ENCODE measurements at places on chromosomes 3 and 15. TPM values are rescaled to one million over a fixed set of nuclear protein-coding genes. Genes with fewer than 3 reads are reported as not detected.
A peak's percentile ranks its signal among the peaks of the same experiment; 100 is the strongest.

DNA sequence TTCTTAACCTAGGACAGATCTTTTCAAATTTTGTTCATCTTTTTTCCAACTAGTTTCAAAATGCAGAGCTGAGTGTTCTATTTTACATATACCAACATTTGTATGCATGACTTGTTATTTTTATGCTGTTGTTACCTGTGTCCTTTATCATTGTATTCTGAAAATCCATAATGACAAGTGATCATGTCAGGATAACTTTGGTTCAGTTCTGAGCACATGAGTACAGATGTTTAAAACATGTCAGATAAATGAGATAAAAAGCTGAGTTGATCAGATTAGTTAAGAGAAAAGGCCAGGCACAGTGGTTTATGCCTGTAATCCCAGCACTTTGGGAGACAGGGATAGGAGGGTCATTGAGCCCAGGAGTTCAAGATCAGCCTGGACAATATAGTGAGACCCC, 204.9 kb downstream of the SSR3 start:
- DNase-seq, result no peak

- DNase-seq, result no peak
Observed at GRCh38 chr15:66043264-66043663, 174.0 kb downstream of the RAB11A start.

DNA sequence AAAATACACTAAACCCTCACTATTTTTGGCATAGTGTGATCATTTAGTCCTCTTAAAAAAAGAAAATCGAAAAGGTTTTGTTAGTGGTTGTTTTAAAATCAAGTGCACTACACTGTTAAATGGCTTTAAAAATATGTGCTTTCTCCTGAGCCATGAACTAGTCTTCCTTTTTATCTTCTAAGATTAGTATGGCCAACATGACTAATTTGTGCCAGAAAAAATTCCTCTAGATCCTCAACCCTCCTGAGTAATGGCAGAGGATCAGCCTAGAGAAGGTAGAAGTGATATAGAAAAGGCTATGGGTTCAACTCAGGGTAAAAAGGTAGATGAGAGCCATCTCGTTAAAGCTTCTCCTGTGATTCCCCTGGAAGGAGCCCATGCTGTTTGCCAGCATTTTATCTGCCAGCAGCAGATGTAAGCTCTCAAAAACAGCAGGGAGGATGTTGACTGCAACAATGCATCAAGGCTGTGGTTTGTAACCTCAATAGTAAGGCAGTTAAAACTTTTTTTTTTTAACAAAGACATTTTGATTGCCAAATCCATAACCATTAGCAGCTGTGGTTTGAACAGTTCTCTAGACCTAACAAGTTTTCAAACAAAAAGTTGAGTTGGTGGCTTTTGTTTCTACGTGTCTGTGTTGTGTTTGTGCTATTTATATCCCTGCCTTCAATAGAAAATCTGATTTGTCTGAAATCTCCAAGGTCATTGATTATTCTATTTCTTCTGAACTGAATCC, 30.2 kb upstream of the ZNF609 start:
- DNase-seq, result peak; percentile 80

DNA sequence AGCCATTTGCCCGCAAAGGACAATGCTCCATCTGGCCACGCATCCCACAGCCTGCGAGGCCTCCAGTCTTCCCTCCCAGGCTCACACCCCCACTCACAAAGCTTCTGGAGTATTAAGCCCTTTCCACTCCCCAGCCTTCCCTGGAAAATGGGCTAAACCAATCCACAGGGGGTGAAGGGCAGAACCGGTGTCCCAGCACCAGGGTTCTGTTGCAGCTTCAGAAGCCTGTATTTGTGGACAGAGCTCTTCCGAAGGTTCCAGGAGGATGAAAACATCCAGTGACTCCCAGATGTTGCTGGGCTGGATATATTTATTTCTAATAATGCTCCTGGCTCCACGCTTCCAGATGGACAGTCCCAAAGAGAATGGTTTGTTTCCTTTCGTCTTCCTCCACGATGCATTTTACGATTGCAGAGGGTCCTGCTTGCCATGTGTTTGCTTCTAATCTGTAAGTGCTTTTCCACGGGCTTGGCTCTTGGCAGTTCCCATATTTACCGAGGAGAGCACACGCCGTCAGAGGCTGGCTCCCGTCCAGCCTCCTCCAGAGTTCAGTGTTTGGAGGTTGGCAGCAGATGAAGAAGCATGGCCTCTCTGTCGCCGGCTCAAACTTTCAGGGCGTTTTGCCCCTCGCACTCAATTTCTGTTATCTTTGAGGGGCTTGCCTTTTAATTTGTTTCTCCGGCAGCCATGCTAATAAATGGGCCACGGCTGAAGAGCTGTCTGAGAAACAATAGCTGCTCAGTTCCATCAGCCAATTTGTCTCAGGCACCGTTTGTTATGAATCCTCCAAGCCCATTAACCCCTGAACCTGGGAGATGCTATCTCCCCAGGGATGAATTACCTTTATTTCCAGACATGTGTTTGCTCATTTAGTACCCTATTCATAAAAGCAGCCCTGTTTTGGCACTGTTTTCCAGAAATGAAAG, 367.9 kb upstream of the PROK2 start:
- peak; percentile 2 for DNase-seq

DNA sequence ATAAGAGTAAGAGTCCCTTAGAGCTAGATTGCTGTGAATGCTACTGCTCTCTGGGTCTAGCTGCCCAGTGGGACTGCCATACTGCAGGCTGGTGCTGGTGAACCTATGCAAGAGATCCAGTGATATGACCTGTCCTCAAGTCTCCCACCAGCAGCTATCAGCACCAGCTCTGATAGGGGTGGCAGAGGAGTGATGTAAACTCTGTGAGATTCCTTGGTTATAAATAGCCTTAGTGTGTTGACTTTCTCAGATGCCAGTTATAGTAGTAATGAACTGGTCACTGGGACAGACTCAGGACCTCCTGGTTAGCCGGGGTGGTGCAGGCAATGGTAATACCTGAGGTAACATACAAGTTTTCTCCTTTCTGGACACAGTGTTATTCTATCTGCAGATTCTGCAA, 194.9 kb upstream of the MANF start:
- DNase-seq, result no peak

- DNase-seq, result peak; percentile 26
Observed at GRCh38 chr15:35622641-35623340, 76.8 kb upstream of the DPH6 start.

DNA sequence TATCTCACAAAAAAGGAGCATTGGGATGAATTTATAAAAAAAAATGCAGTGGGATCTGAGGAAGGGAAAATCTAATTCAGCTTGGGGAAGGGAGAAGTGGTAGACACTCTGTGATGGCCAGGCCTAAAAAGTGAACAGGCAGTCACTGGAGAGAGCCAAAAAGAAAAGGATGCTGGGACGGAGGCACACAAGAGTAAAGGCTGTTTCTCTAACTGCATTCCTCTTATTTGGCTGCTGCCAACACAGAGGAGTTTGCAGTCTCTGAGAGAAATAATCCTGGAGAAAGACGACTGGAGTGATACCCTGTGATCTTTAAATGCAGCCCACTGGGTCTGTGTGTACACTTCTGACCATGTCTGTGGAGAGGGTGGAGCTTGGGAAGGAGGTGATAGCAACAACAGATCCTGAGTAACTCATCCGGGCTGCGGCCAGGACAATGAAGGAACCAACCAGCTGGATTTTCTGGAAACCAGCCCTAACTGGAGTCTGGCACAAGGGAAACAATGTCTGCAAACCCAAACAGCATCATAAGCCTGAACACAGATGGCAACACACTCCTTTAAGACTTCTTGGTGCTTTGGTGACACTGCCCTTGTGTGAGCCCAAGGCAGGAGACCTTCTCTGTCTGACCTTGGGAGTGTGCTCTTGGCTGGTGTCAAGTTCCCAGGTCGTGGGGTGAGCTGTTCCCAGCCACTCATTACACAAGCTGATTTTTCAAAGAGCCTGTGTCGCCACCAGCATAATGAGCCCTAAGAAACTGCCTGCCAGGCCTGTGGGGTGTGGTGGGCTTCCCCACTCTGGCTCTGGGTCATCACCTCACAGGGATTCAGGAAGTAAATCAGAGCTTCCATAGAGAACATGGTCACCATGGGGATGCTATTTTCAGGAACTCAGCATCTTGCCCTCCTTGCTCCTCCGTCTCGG, 8.0 kb downstream of the FYCO1 start:
- no peak for DNase-seq

GRCh38 chr3:127820221-127820825, 2.0 kb downstream of the MGLL start:
- DNase-seq, result no peak

DNA sequence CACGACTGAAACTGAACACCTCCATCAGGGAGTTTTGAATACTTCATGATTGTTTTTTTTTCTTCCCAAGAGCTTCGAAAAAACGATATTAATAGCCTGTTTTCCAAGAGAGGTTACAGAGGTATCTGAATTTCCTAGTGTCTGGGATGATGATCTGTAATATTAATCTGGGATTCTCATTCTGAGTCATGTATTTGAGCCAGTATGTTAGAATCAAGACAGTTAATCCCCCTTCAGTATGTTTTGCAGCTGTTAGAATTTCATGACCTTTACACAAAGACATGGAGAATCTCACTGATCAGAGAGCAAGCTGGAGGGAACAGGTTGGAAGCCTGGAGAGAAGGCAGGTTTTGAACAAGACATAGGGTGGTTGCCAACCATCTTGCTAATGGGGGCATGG, 234.5 kb upstream of the GAP43 start:
- DNase-seq, result no peak

DNA sequence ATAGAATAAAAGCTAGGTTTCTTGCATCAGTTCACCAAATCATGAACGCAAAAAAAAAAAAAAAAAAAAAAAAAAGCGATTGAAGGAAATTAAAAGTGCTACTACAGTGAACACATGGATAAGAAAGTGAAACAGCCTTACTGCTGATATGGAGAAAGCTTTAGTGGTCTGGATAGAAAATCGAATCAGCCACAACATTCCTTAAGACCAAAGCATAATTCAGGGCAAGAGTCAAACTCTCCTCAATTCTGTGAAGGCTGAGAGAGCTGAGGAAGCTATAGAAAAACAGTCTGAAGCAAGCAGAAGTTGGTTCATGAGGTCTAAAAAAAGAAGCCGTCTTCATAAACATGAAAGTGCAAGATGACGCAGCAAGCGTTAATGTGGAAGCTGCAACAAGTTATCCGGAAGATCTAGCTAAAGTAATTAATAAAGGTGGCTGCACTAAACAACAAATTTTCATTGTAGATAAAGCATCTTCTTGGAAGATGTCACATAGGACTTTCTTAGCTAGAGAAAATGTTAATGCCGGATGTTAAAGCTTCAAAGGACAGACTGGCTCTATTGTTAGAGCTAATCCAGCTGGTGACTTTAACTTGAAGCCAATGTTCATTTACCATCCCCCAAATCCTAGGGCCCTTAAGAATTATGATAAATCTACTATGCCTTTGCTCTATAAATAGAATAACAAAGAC, 19.2 kb downstream of the P3H2 start:
- DNase-seq, result no peak

DNA sequence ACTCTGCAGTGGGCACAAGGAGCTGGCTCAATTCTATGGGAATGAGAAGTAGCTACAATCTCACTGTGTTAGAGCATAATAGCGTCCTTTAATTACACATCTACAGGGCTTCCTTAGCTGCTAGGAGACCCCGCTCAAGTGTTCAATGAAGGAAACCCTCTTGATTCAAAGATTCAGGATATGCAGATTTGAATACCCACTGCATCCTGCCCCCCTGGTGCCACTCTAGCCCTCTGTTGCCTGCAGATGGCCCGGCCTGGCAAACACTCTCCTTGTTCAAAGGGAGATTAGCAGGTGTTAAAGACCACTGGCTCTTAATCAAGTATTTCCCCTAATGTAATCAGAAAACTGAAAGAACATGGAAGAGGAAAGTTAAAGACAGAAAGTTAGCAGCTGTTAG, 356.6 kb downstream of the VGLL3 start:
- DNase-seq, result no peak

GRCh38 chr3:171383206-171384018, 76.8 kb downstream of the TNIK start:
- DNase-seq, result peak; percentile 57

DNA sequence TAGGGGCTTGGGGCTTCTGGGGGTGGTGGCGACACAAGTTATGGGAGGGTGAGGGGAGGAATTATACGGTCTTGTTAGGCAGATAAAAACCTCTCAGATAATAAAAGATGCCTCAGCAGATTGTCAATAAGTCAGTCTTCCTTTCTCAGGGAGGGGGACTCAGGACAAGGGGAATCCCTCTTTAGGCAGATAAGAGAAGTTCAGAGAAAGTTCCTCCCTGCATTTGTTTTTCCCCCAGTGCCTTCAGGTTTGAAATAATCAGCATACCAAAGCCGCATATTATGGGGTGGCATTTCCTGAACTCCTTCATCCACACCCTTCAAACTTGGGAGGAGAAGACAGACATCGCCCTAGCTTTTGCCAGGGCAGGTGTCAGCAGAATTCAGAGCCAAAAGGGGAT, 8.5 kb downstream of the PPCDC start:
- no peak for DNase-seq

GRCh38 chr3:112390783-112391641, 58.1 kb downstream of the CD200 start:
- peak; percentile 88 for DNase-seq

DNA sequence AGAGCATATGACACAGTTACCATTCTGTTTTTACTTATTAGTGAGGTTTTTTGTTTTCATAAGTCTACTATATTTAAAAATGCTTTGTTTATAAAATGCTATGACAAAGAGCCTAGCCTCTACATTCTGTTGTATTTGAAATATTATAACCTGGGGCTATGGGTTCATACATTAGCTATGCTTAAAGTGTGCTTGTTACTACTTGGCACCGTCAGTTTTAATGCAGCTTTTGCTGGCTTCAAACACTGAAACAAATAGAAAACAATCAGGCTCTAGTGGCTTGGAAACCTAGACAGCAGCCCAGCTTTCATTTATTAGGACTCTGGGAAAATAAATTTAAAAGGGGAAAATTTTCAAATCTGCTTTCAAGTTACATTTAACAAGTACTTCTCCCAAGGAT, 635.9 kb downstream of the CADM2 start:
- DNase-seq, result no peak

DNA sequence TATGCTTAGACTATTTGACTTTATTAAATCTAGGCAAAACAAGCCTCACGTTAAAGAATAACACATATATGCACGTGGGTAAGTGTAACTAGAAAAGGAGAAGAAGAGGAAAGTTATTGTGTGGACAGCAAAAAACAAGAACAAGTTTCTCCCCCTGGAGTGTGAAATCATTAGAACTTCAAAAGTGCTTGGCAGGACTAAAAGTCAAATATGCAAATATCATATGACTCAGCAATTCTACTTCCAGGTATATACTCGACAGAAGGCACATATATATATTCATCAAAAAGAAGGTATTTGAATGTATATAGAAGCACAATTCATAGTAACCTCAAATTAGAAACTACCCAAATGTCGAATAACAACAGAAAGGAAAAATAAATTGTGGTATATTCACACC, 68.9 kb upstream of the STXBP5L start:
- no peak for DNase-seq

- DNase-seq, result no peak
Observed at GRCh38 chr3:115007966-115008365, 139.1 kb downstream of the ZBTB20 start.

- no peak for DNase-seq
Observed at GRCh38 chr3:44965165-44965564, 10.8 kb downstream of the ZDHHC3 start.

The FILIP1L gene
- 8.5 TPM for total RNA-seq

The ADAMTS9 gene
- 2.7 TPM for total RNA-seq

The SLC12A1 gene
- not detected for total RNA-seq

The PDCD10 gene
- total RNA-seq, result 76.1 TPM

The HTR3C gene
- total RNA-seq, result not detected

The PRKAR2A gene
- 64.7 TPM for total RNA-seq

The CDCP1 gene
- total RNA-seq, result 126 TPM

The SENP8 gene
- total RNA-seq, result 2.7 TPM

The ACTL6A gene
- 40.2 TPM for total RNA-seq

The CNTN4 gene
- not detected for total RNA-seq

The FRMD5 gene
- 12.5 TPM for total RNA-seq

Data from mammary epithelial cell (primary cell).